Inflammatory macrophage (primary cell): ENCODE measurements at places on chromosomes 7 and 10.
A peak's percentile ranks its signal among the peaks of the same experiment; 100 is the strongest.

GRCh38 chr10:116974456-116975005 lies 30.5 kb downstream of the SHTN1 start:
- DNase-seq, result peak; percentile 34

- DNase-seq, result no peak
Measured at GRCh38 chr10:18649364-18649959, 1.9 kb downstream of the NSUN6 start.

GRCh38 chr10:87930934-87931835 lies 67.8 kb downstream of the PTEN start:
- no peak for DNase-seq

DNA sequence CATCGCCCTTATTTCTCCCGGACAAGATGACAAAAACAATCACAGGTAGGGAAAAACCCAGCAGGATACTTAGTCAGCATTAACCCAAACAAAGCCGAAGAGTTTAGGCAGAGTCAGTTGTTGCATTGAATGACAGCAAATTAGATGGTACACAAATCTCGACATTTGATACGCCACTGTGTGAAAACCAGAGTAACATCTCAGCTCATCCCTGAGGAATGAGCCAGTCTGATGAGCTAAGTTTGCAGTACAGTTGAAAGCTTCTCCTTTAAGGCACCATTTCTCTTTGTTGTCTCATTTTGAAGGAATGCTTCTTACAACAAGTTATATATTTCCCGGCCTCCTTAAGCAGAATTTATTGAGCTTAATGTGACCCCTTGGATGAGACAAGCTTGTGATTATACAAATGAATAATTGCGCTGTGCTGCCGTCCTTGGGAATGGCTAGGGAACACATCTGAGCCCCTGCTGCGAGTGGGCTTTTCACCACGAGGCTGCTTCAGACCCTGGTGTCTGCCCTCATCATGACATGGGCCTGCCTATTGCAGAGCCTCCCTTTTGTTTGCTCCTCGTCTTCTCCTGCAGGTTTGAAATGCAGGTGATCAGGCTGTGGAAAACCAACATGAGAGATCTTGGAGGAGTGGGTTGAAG lies 137.3 kb downstream of the CELF2 start:
- DNase-seq, result no peak

- no peak for DNase-seq
Measured at GRCh38 chr7:121049028-121049791, 60.7 kb downstream of the CPED1 start.

GRCh38 chr10:46226900-46227558 lies 59.8 kb upstream of the ANTXRL start:
- no peak for DNase-seq

DNA sequence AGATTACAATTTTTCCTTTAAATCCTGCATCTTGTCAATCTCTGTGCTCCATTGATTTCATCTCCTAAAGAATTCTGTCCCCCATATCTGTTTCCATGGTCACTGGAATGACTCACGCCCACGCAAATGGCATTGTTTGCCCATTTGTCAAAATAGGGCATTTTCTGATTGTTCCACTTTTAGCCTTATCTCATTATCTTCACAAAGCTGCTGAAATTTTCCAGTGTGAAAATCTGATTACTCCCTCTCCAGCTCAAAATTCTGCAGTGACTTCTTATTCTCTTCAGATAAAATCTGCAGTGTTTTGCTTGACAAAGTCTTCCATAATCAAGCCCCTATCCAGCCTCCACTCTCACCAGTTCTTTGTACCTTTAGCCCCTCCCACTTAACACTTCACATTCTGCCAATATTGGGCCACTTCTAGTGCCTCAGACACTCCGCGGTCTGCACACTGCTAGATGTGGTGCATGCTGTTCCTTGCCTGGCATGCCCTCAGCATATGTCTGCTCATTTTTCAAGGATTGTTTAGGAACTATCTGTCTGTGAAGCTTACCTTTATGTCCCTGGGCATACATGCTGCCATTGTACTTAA lies 33.9 kb upstream of the CTTNBP2 start:
- no peak for DNase-seq
